ENCODE measurements at places on chromosomes 11 and 22.

DNA sequence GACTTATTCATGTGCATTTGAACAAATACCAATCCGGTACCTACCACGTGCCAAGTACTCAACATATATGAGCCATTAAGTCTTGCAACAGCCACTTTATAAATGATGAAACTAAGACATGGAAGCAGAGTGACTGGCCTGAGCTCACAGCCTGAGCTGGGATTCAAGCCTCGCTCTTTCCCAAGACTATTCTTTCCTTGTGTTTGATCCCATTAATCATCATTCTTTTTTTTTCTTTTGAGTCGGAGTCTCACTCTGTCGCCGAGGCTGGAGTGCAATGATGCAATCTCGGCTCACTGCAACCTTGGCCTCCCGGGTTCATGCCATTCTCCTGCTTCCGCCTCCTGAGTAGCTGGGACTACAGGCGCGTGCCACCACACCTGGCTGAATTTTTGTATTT, 119.3 kb downstream of the ABTB2 start:
- DNase-seq = no peak

- DNase-seq = no peak
Observed at GRCh38 chr22:45317551-45318167, 7.9 kb downstream of the FAM118A start.

- no peak for DNase-seq
Observed at GRCh38 chr11:81725701-81726100, 1008.0 kb downstream of the FAM181B start.

- DNase-seq = no peak
Observed at GRCh38 chr22:41526226-41526829, 17.9 kb downstream of the POLR3H start.

GRCh38 chr22:45516163-45516562, 13.5 kb downstream of the FBLN1 start:
- DNase-seq = no peak

GRCh38 chr22:36925388-36926290, 12.2 kb downstream of the CSF2RB start:
- DNase-seq = no peak

GRCh38 chr22:37640591-37641560, 1.4 kb downstream of the SH3BP1 start:
- no peak for DNase-seq

GRCh38 chr11:75477614-75477935, 44.6 kb upstream of the KLHL35 start:
- no peak for DNase-seq

GRCh38 chr11:9266132-9266736, 1.1 kb upstream of the DENND5A start:
- DNase-seq = no peak

- DNase-seq = peak; percentile 77
Observed at GRCh38 chr22:39253435-39254070, 8.8 kb upstream of the PDGFB start.

GRCh38 chr22:41845380-41846267, 12.7 kb downstream of the SREBF2 start:
- no peak for DNase-seq

DNA sequence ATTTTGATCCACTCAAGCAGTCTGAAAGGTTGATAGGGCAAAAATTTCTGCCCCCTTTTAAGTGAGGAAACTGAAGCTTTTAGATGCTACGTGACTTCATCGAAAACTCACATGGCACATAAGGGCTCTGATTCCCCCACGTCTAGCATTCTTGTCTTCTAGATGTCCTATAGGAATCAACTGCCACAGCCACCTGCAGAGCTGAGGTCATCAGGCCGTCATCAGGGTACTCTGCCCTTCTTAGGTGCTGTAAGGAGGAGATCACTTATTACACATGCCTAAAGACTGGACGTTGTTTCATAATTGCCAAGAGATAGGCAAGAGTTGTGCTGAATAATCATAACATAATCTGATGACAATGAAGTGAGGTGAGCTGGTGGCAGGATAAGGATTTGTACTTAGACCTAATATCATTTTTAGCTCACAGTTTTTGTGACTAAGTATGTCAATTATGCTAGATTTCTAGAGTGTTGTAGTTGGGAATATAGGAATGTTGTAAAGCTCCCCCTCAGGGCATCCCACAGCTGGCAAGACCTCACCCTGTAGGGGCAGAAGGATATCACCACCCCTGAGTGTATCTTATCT, 349.4 kb downstream of the METTL15 start:
- no peak for DNase-seq

DNA sequence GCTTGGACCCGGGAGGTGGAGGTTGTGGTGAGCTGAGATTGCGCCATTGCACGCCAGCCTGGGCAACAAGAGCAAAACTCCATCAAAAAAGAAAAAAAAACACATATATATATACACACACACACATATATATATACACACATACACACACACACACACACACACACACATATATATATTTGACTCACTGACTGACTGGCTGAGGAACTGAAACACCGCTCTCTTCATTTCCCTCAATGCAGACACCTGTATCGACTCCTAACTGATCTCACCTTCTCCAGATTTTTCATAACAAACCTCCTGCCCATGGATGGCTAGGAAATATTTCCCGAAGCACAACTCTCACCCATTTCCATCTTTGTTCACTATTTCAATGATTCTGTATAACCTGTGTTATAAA, 140.7 kb upstream of the ANO3 start:
- no peak for DNase-seq

DNA sequence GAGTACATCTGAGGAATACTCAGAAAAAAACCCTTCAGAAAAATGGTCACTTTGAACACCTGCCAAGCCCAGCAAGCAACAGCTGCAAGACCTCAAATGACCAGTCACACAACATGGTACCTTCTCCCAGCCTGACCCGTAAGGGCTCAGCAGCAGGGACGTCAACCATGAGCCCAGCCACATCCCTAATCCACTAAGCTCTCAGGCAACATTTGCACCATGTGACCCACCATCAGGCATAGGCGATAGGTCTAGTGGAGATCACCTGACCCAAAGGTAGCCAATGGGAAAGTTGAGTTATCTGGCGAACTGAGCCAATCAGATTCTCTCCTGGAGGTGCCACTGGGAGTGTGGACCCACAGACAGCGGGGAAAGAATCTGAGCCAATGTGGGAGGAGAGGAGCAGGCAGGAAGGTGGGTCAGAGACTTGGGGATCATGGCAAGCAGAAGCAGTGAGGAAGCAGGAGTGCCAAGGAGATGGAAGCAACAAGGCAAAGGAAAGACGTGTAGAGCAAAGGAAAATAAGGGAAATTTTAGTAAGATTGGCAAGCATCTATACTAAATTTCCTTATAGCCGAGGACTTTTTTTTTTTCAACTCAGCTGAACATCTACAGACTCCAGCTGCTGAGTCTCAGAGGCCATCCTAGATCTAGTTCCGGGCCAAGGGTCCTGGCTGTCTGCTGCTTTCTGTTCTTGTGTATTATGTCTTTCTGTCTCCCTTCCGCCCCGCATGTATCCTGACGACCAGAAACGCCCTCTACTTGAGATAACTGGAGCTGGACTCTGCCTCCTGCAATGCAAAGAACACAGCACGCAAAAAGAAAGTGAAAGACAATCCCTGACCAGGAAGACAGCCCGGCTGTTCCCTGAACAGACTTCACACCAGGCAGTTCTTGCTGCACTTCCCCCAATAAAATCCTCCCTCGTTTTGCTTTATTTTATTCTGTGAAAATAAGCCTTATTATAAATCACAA, 11.0 kb upstream of the PLAAT2 start:
- peak; percentile 26 for DNase-seq

DNA sequence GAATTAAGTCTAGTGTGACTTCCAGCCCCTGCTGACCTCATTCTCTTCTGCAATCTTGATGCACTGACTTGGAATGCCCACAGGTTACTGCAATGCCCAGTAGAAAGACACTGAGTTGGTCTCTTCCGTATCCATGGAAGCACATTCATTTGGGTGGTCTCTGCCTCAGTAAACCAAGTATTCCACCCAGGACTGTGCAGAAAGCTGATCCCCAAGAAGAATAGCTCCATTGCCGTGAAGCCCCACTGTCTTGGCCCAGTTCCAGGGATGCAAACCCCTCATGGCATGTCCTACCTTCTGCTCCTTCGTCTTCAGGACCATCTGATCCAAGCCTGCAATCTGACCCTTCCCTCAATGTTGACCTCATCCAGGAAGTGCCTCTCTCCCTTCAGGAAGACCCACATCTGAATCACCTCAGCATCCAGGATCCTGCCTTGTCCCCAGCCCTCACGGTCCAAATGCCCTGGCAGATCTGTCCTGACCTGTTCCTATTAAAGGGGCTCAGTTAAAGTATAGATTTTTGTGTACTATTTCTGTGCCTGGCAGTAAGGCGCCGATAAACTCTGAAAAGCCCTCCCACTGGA, 425.8 kb downstream of the SOX6 start:
- no peak for DNase-seq
